ENCODE measurements at places on chromosomes 1 and 21.

GRCh38 chr1:17984583-17984982, 123.0 kb upstream of the IGSF21 start:
- peak; percentile 9 for DNase-seq

- DNase-seq = no peak
Observed at GRCh38 chr21:34990842-34991241, 58.3 kb downstream of the RUNX1 start.

DNA sequence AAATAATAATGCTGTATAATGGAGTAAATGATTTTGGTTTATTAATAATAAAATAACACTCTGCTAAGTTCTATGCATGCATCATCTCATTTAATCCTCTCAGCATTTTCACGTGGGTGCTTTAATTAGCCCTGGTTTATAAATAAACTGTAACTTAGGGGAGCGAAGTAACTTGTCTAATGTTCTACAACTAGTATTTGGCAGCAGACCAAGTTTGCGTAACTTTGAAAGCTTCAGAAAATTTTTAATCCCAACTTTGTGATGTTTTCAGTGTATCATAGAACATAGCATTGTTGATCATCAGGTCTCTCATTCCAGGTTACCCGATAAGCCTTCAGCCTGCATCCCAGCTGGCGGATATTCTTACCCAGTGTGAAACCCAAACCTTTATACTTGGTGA, 322.4 kb upstream of the SGIP1 start:
- DNase-seq = no peak

DNA sequence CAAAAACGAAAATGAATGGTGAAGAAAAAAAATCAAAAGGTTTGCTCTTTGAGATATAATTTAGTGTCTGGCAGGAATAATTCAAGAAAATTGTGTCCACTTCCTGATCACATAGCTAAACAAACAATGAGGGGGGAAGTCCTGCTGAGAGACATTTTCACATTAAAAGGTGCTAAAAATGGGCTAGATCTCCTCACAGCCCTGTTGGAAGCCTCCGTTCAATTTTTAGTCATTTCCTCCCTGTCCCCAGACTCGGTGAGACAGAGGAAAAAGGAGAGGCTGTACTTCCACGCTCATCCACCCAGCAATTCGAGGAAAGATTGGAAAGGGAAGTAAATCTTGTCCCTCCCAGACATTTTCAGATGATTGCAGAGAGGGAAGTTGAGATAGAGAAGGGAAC, 103.7 kb downstream of the BARHL2 start:
- no peak for DNase-seq

DNA sequence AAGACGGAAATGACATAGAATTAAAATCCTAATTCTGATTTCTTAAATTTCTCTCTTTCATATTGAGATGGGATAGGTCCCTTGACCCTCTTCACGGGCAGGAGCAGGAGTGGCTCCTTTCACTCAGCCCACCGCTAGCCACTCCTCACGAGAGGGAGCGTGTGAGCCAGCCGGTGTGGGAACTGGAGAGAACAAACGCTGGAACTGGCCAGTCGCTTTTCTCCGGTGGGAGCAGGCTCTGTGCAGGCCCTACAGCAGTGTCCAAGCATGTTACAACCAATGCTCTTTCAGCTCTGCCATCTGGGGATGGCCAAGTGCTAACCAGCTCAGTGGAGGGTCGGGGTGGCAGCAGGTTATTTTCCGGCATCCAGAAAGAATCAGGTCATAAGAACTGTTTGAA, 815.5 kb upstream of the ADGRL4 start:
- DNase-seq = no peak

DNA sequence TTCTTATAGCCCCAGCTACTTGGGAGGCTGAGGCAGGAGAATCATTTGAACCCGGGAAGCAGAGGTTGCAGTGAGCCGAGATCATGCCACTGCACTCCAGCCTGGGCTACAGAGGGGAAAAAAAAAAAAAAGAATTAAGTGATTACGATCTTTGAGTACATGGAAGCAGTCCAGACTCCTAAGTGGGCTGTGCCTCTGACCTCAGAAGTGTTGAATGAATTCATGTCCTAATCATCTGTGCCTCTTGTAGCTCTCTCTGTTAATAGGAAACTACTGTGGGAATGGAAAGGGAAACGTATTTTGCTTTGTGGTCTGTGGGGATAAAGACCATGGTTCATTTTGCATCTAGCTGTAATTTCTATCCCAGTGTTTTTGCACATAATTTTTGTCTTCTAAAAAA, 8.4 kb upstream of the IVNS1ABP start:
- DNase-seq = no peak

- DNase-seq = no peak
Observed at GRCh38 chr21:39386899-39387298, 38.0 kb upstream of the HMGN1 start.

- no peak for DNase-seq
Observed at GRCh38 chr1:50978144-50978851, 8.3 kb downstream of the CDKN2C start.

DNA sequence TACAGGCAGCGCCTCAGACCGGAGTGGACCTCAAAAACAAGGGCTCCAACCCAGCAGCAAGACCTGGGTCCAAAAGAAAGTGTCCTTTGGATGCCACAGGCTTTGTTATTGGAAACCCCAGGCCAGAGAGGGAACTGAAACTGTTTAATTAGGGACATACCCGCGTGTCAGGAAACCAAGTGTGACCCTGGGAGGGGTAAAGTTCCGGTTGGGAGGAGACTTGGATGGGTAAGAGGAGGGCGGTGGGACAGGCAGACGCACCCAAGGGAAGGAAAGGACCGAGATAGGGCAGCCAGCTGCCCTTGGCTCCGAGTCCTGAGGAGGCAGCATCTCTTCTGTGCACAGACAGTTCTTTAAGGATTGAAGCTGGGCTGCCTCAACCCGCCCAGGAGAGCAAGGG, 71.4 kb downstream of the CDC7 start:
- DNase-seq = no peak

DNA sequence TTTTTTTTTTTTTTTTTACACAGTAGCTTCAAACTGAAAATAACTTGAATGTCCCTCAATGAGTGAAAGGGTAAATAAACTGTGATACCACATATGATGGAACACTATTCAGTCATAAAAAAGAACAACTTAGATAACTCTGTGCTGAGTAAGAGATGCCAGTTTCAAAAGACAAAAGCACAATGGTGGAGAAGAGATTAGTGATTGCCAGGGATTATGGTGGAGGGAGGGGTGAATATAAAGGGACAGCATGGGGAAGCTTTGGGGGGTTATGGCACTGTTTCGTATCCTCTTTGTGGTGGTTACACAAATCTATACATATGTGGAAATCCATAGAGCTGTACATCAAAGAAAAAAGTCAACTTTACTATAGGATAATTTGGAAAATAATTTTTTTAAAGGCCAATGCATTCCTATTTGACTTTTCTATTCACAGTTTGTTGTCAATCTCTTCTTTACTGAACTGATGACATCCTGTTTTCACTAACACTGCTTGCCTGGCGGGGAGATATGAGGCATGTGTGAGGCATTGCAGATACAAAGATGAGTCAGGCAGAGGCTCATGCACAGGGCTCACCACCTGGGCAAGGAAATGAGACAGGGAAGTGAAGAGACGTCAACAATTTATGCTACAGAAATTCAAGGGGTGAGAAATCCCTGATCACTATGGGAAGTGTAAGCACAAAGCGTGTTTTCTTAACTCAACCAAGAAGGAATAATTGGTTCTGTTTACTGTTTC, 302.7 kb downstream of the DUSP10 start:
- DNase-seq = peak; percentile 52

DNA sequence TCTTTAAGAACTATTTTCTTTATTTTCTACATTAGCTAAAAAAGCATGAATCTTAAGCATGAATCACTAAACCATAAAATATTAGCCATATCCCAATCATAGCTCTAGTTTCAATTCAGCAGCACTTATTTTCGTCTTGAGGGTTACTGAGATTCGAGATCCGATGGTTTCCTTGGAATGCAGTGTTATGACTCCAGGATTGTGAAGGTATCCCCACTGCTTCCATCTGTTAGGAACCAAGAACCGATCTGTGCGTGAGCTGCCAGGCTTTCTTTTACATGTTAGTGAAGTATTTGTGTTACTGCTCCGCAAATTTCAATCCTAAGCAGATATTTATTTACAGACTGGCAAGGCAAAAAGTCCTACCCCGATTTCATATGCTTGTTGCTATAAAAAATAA, 18.8 kb downstream of the TNFRSF9 start:
- DNase-seq = no peak

DNA sequence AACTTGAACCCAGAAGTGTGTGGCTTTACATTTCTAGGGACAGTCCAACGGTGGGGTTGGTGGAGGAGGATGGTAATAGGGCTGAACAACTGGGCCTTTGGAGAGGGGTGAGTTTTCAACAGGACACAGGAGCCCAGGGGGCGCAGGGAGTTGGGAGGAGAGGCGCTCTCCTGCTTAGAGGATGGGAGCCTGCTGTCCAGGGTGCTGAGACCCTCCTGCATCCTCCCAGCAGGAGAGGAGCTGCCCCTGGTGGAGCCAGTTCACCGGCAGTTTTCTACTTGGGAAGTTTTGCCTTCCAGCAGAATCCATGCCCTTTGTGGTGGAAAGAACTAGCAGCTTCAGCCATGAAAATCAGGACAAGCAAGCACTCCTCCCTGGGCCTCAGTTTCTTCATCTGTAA, 8.6 kb downstream of the KCNC4 start:
- no peak for DNase-seq

- DNase-seq = no peak
Observed at GRCh38 chr1:182972231-182972630, 19.3 kb upstream of the SHCBP1L start.

Measured in stimulated activated CD4-positive, alpha-beta T cell treated with anti-CD3 and anti-CD28 coated beads, TNF-alpha, amount 100 ng/mL, for 48 hours (primary cell).